Astrocyte of the cerebellum (primary cell): ENCODE measurements at places on chromosomes 4 and X.

- no peak for DNase-seq
Observed at GRCh38 chr4:147289181-147289580, 191.7 kb upstream of the EDNRA start.

- DNase-seq, result no peak
Observed at GRCh38 chrX:120512627-120513026, 43.5 kb upstream of the LAMP2 start.

DNA sequence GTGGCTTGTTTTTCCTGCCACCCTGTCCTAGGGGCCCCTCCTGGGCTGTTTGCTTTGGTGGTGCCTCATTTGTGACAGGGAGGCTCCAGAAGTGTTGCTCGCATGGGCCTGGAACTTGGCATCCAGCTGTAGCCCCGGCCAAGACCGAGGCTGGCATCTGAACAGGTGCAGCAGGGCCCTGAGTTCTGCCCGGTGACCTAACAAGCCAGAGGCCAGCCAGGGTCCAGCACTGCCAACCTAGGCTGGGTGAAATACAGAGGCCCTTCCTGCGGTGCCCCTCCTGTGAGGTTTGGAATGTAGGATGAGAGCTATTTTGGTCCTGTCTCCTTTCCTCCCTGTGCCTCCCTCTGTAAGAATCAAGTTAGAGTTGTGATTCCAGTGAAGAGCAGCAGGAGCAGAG is 58.5 kb downstream of the STARD8 start:
- no peak for DNase-seq

DNA sequence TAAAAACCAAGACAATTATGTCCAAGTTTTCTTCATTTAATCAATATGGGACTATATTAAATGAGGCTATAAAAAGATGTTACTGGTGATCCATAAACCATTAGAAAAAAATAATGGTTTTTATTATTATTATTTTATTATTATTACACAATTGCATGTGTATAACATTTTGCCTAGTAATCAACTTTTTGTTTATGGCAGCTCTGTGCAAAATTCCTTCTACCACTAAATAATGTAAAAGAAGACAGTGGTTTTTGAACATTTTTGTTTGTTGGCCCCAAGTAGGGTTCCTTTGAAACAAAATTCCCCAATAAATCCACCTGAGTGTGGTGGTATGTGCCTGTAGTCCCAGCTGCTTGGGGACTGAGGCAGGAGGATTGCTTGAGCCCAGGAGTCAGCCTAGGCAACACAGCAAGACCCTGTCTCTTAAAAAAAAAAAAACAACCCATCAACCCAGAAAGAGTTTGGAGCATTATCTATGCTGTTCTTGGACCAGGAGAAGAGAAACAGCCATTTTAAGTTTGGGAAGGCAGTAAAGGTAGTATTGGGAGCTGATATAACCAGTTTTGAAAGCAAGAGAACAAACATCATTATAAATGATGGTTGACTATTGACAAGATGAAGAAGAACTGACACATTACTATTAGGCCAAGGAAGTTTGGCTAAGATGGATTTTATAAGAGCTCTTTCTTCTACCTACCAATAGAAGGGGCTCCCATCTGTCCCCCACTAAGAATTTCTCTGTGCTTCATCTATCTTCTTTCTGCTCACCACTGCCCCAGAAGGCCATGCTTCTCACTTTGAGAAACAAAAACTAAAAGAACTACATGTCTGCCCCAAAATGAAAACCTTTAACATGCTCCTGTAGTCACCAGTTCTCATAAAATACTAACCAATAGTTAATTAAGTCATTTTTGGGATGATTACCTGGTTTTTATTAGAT is 2.2 kb downstream of the TMEM156 start:
- DNase-seq, result no peak

DNA sequence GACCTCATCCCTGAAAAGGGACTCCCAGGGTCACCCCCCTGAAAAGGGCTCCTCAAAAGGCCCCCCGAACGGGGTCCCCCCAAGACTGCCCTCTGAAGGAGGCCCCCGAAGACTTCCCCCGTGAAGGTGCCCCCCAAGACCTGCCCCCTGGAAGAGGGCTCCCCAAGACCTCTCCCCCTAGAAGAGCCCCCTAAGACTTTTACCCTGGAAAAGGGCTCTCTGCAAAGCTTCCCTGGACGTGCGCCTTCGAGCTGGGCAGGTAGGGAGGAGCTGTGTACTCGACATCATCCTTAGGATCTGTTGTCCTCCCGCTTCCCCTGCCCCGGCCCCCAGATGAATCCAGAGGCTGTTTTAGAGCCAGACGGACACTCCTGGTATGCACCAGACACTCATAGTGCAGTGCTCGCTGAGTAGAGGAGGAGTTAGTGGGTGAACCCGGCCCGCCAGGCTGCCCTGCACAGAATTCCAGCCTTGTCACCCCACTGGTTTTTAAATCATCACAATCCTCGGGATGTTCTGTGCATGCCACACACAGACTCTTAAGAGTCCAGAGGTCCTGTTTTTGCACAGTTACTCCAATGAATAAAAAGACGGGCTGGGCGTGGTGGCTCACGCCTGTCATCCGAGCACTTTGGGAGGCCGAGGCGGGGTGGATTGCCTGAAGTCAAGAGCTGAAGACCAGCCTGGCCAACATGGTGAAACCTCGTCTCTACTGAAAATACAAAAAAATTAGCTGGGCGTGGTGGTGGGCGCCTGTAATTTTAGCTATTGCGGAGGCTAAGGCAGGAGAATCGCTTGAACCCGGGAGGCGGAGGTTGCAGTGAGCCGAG is 5.7 kb upstream of the SLC25A6 start:
- no peak for DNase-seq

GRCh38 chrX:42495139-42495538 is 282.8 kb downstream of the PPP1R2C start:
- no peak for DNase-seq

GRCh38 chr4:120835342-120835741 is 87.2 kb downstream of the PRDM5 start:
- DNase-seq, result no peak

- DNase-seq, result no peak
Observed at GRCh38 chr4:3255611-3256186, 6.7 kb downstream of the MSANTD1 start.

DNA sequence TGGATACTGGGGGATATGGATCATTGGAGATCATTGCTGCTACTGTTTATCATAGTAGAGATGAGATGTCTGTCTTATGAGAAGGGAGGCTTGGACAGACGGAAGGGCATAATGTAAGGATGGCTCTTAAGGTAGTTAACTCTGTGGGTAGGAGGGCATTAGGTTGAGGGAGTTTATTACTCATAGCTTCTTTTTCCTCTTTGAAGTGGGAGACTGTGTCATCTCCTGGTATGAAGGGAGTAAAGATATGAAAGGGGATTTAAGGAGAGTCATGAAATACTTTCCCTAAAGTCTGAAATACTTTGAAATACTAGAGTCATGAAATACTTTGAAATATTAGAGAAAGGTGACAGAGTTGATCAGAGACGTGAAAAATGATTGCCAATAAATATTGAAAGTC is 255.5 kb upstream of the PITX2 start:
- no peak for DNase-seq

DNA sequence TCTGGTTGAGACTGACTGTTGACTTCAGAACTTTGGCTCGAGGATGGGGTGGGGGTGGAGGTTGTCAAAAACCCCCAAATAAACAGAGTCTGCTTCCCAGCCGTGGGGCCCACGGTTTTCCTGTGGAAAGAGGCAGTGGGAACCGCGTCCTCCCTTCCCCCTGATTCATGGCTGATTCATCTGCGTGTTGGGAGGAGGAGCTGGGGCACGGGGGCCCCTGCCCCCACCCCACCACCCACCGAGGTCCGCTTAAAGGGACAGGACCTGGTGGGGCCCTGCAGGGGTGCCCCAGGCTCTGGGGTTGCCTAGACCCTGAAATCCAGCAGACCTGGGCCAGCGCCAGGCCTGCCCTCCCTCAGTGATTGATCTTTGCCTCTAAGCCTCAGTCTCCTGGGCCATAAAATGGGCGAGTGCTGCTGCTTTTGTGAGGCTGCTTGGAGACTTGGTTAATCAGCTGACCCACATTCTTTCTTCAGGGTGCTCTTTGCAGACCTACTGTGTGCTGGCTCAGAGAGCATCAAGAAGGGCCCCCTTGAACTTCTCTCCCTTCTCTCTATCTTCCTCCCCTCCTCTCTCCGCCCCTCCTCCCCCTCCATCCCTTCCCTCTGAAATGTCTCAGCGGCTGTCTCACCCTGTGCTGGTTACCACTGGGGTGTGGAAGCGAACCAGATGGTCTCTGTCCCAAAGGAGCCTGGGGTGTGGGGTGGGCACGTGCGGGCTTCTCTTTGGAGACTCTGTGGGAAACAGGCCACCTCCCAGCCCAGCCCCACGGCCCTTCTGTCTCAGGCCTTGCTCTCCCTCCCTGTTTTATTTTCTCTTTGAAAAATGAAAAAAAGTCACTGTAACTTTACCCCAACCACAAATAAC is 9.1 kb downstream of the HTRA3 start:
- peak; percentile 52 for DNase-seq

GRCh38 chr4:47525154-47525819 is 40.2 kb downstream of the ATP10D start:
- peak; percentile 91 for DNase-seq

DNA sequence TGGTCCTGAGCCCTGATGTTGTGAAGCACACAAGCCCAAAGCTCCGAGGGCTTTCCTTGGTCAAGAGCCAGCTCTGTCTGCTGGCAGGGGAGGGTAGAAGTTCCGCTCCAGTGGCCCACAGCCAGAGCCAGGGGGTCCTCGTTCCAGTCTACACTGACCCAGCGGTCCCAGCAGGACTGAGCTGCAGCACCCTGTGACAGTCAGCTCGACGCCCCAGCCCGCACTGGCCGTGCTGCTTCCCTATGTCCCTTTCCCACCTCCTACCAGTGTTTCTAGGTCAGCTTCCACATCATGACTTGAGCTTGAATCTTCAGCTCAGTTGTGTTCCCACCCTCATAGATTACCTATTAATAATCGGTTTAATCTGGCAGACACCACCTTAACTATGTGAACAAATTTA is 22.5 kb upstream of the DCTD start:
- DNase-seq, result no peak

GRCh38 chr4:127849505-127850234 is 31.0 kb upstream of the PLK4 start:
- no peak for DNase-seq
